ENCODE measurements at places on chromosomes 12 and 14.

DNA sequence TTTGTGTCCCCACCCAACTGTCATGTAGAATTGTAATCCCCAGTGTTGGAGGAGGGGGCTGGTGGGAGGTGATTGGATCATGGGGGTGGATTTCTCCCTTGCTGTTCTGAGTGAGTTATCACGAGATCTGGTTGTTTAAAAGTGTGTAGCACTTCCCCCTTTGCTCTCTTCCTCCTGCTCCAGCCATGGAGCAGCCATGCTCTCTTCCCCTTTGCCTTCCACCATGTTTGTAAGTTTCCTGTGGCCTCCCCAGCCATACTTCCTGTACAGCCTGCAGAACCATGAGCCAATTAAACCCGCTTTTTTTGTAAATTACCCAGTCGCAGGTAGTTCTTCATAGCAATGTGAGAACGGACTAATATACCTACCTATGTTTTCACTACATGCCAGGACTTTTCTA, 2.6 kb upstream of the POC1B start:
- no peak for DNase-seq

DNA sequence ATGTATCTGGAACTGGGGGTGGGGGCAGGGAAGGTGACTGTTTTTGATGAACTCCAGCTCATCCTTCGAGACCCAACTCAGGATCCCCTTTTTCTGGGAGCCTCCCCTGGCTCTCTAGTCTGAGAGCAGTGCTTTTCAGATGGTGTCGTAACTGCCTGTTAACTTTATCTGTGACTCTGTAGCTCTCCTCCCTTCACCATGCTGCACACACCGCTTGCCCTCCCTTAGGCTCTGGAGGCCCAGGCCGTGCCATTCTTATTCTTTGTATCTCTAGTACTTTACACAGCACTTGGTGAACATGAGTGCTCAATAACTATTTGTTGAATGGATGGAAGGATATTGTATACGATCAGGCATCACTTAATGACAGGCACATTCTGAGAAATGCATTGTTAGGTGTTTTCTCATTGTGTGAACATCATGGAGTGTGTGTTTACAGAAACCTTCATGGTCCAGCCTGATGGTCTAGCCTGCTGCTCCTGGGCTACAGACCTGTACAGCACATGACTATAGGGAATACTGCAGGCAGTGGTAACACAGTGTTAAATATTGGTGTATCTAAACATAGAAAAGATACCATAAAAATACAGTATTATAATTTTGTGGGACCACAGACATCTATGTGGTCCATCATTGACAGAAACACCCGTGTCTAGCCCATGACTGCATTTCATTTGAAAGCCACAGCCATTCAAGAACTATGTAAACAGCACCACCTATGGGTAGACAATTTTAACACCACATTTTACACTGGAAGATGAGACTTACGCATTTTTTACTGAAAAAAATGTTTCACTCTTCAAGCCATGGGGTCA, 91.8 kb downstream of the EML1 start:
- DNase-seq: no peak

DNA sequence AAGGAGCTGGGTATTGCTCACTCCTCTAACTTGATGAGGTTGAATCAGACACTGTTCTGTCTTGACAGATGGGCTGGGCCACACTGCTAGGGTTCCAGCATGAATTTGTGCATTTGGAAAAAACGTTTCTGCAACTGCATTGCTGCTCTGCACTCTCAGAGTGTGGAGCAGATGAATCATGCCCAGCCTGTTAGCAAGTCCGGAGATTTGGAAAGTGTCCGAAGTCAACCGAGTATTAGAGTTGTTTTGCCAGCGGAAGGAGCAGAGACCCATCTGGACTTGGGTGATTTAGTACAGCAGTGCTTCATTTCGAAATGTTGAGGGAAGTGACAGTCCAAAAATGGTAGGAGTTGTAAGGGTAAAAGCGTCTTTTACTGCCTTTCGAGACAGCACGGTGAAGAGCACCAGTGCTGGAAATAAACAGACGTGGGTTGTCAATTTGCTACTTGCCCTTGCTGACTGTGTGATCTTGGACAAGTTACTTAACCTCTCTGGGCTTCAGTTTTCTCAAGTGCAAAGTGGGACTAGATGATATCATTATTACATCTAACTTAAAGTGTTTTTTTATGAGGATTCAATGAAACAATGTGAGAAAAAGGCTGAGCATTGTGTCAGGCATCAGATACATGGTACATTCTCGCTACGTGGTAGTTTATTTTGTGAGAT, 139.5 kb downstream of the CHST11 start:
- DNase-seq: no peak

- no peak for DNase-seq
These were observed 90.5 kb upstream of the TMPO start for GRCh38 chr12:98424726-98425401.

GRCh38 chr14:104827177-104828055, 26.5 kb downstream of the ZBTB42 start:
- DNase-seq: no peak
